ENCODE measurements at places on chromosomes 2 and 18.

DNA sequence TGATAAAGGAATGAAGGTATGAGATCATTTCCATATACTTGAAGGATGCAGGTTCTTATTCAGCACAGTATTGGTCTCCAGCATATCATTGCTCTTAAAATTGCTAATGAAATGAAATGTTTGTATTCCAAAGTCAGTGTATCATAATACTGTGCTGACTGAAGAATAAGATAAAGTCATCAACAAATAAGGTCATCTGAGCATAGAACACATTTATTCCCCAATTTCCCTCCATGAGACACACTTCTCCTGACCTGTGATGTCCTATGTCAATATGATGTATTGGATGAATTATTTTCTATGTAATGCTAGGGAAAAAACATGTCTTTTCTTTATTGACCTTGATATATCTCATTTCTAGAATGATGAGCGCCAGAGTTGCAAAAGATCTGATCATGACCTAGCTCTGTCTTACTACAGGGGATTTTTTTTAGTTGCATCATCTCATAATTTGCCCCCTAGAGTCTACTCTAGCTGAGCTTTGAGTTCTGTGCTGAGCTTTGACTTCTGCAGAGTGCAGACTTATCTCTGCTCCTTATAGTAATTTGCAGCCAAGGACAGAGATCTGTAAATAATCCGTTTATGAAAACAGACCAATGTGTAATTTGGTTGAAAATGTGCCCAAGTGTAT is 859.8 kb downstream of the TRIB2 start:
- no peak for DNase-seq

GRCh38 chr2:54634564-54635511 is 88.6 kb upstream of the EML6 start:
- peak; percentile 59 for DNase-seq

- DNase-seq = no peak
Measured at GRCh38 chr18:39494211-39494896, 1928.8 kb upstream of the CELF4 start.

GRCh38 chr18:23835506-23835905 is 146.3 kb downstream of the LAMA3 start:
- DNase-seq = peak; percentile 88

GRCh38 chr2:219056896-219057708 is 3.6 kb downstream of the IHH start:
- no peak for DNase-seq

DNA sequence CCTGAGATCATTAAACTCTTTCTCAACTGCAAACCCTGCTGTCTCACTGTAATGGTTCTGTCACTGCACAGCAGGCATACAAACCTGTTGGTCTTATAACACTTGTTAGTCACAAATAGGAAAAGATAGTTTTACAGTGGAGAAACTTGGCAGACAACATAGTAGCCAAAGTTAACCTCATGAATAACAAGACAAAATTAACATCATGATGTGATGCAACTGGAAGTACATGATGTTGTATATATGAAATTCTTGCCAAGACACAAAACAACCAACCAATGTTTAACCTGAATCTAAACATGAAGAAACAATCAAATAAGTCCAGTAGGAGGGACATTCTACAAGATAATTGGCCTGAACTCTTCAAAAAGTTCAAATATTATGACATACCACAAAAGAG is 189.3 kb downstream of the RNF152 start:
- DNase-seq = no peak

DNA sequence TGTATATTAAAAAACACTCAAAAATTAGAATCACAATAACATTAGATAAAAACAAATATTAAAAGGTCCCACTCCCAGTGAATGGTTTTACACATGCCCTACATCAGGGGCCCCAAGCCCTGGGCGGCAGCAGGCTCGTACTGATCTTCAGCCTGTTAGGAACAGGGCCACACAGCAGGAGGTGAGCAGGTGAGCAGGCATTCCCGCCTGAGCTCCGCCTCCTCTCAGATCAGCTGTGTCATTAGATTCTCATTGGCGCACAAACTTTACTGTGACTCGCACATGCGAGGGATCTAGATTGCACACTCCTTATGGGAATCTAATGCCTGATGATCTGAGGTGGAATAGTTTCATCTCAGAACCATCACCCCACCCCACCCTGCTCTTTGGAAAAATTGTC is 74.2 kb downstream of the MBD2 start:
- no peak for DNase-seq

- DNase-seq = no peak
Measured at GRCh38 chr2:170101789-170102188, 76.2 kb upstream of the MYO3B start.

DNA sequence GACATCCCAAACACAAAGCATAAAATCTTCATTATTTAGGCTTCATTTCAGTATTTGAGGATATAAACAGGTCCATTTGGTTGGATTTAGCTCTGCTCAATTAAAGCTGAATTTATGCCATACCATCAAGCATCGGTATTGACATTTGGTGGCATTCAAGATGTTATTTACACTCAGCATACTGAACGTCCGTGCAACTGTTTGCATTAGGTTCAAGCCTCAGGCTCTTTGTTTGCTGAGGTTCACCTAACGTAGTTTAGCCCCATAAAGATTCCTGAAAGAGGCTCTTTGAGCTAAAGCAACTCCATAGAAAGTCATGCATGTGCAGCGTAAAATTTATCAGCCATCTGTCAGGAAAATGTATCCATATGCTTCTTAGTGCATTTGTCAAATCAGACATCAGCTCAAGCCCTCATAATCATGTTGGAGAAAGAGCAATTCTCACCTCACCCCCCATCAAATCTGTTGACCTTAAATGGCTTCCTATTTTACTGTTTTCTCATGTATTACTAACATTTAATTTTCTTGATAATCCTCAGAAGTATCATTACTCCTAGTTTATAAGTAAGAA is 366.9 kb downstream of the EPHA4 start:
- DNase-seq = no peak

DNA sequence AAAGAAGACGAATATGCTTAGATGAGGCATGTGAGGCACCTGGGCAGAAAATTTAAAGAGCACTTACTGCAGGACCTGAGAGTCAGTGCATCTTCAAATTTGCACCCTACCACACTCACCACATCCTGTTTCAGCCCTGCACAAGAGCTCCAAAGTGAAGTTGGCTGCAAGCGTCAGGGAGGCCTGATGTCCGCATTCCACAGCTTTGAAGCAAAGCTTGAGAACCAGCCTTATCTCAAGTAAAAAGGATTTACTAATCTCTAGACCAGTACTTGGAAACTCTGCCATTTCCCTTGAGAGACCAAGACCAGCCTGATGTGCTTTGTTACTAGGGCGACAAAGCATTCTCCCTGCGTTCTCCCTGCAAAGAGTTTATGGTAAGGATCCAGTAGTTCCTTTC is 3.4 kb upstream of the ASNSD1 start:
- DNase-seq = no peak

GRCh38 chr18:7452331-7452730 is 114.8 kb upstream of the PTPRM start:
- DNase-seq = no peak

DNA sequence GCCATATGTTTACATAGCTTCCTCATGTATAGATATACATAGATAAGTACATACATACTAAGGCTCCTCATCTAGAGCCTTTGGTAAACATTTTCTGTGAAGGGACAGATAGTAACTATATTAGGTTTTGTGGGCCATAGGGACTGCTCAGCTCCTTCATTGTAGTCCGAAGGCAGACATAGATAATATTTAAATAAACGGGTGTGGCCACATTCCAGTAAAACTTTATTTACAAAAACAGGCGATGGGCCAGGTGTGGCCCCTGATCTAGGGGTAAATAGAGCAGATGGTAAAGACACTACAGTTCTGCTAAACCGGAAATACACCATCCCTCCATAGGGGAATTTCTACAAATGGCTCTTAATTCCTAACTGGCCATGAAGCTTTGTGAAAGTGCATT is 7.3 kb downstream of the COQ10B start:
- DNase-seq = no peak

DNA sequence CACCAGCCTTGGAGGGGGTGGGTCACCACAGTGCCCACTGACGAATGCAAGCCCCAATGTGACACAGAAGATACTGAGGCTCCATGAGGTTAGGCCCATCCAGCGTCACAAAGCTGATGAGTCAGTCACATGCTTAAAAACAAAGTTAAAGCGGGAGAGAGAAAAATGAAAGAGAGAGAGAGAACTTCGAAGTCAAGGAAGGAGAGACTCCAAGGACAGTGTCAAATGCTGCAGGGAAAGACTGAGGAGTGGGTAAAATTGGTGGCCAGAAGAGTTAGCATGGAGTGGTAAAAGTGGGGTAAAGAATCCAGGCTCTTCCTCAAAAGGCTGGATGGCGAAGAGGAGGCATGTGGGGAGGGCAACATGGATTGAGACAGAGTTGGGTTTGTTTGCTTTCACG is 201.9 kb upstream of the CCDC150 start:
- no peak for DNase-seq

DNA sequence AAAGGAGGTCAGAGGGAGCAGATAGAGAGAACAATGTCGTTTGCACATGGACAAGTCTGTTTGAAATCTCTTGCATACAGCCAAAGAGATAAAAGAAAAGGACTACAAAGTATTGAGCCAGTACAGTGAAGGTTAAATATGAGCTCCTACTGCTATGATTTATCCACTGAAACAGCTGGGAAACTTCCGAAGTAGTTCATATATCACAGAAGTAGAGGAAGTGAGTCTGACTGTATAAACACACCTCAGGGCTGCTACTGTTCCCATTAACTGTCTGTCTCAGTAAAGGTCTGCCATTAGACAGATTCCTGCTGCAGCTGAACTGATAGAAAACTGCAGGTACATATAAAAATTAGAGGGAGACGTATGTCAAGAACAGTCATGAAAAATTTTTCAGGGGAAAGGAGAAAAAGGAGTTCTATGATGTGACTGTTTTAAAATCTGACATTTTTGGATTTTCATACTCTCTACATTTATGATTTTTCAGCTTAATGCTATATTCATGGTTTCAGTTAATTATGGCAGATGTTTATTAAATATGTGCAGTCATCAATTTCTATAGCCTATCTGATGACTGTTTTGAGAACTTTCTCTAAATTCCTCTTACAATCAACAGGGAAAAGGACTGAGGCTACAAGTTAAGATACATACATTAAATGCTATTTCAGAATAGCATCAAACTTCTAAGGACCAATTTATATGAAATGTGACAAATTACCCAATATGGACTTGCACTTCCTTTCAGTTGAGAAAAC is 364.7 kb downstream of the ERBB4 start:
- no peak for DNase-seq

DNA sequence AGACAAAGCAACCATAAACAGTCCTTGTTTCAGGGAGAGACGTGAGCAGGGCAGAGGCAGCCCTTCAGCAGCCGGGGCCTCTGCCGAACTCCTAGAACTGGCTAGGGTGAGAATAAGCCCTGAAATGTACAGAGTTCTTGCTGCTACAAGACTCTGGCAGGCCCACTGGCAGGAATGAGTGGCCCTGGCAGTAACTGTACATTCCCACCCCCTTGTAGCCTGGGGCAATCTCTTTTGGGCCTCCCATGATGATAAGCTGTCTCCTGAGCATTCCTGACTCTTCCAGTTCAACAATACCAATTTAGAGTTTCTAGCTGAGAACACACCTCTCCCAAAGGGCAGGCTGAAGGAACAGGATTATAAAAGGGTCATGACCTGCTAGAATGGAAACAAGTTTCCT is 54.3 kb downstream of the HAUS1 start:
- DNase-seq = no peak

GRCh38 chr2:218513676-218514075 is 54.5 kb downstream of the USP37 start:
- DNase-seq = no peak

DNA sequence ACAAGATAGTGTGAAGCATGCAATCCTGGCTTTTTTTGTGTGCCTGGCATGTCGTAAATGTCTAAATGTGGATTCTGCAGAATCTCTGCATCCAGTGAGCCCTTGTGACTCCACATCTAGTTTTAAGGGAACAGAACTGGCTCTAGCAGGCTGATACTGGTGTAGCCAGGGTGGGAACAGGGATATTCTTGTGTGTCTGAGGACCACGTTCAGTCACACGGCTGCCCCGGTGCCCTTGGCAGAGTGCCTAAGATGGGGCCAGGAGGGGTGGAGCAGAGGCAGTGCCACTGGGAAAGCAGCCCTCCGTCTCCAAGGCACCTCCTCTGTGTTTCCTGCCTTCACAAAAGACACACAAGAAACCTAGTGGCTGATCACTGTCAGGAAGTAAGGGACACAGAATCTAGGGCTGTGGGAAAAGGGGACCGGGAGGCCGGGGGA is 91.5 kb upstream of the PARD3B start:
- DNase-seq = no peak

GRCh38 chr2:212117926-212118325 is 420.7 kb downstream of the ERBB4 start:
- no peak for DNase-seq

DNA sequence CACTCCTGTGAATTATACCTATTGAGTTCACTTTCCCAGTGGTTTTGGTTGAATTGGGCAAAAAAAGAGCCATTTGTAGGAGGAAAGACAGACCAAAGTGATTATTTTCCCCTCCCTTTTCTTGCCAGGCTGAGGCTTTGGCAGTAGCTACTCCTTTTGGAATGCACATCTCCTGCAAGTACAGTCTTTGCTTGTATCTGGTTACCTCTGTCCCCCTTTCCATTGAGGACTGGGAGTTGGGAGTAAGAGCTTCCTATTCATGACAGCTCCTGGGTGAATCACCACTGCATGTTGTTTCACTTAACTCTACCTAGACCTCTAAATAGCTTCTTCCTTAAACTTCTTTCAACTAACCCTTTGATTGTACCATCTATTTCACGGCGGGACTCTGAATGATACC is 695.3 kb upstream of the ZNF804A start:
- DNase-seq = no peak

DNA sequence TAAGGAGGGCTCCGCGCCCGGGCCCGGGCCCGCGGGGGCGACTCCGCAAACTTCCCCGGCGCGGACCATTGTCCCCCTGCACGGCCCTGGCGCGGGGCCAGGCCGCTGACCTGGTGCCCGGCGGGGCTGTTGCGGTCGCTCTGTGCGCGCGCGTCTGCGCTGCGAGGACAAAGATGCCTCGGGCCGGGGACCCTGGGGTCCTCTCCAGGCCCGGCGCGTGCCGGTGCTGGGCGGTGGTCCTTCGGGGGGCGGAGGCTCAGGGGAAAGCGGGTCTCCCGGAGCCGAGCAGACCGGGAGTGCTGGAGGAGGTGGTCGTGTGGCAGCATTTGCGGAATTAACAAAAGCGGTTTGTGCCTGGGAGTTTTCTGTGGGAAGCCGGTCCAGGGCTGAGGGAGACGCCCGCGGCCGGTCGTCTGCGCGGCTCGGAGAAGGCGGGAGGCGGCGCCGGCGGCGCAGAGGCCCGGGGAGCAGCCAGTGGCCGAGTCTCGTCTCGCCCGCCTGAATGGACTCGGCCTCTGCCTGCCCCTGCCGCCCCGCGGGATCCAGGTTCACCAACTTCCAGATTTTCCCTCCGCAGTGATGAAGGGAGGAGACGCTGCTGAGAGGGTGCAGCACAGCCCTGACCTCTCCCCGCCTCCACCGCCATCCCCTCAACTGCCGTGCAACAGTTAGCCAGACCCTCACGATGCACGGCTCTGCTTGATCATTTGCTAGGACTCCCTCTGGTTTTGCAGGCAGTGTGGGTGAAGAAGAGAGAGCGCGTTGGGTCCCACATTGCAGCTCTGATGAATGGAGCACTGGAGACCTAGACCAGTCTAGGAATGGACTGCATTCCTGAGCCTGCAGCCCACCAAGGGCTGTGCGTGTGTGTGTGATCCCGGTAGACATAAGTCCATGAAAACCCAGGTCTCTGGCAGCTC is 705 bp downstream of the EFR3B start:
- DNase-seq = no peak

- peak; percentile 53 for DNase-seq
Measured at GRCh38 chr2:68319398-68320117, at the start of gene CNRIP1. Gene CNRIP1, minus strand, starts transcription at chr2:68319949. Its CDS starts 549 bp downstream, at chr2:68319400.

GRCh38 chr18:62325806-62326645 is 916 bp downstream of the TNFRSF11A start:
- DNase-seq = peak; percentile 26

All from inflammatory macrophage (primary cell).